ENCODE measurements at places on chromosomes 7 and 10.
A peak's percentile ranks its signal among the peaks of the same experiment; 100 is the strongest.

GRCh38 chr10:116879817-116880216 is 30.5 kb downstream of the ENO4 start:
- no peaks in the 10 kb centered on the region for H3K27me3 ChIP-seq
- no peaks in the 10 kb centered on the region for H3K36me3 ChIP-seq
- DNase-seq, result no peak
- H3K27ac ChIP-seq, result no peak overlapping the region

DNA sequence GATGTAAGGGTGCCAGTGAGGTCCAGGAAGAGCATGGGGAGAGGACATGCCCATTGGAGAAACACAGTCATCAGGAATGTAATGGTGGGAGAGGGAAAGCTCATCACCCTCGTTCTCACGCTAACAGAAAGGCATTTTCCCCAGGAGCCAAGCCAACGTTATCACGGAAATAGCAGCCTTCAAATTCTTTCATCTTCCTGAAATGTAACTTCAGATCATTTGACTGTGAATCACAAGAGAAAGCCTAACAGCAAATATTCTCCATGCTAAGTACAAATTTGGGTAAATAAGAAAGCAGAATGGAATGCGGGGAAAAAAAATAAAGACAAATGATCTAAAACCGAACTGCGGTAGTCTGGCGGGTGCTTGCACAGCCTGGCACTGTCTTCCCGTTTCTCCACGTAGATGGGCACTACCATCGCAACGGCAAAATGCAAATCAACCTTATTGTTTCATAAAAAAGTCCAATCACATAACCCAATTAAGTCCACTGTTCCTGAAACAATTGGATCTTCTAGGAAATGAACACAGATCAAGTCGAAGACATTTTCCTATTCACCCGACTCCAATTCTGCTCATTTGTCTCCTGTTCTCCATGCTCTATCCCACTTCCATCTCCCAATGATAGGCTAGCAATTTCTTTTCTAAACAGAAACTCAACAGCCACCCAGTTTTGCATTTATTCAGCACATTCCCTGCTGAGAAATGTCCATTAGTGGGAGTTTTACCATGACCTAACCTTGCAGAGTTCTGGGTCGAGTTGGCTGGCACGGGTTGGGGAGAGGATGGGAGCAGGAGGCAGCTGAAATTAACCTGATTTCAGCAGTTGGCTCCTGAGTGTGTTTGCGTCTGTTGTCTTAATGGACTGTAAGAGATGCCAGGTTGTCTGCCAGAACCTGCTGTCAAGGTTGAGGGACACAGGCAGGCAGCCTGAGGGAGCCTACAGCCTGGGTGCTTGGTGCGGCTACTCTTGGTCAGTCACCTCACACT is 74.6 kb upstream of the FRMD4A start:
- H3K36me3 ChIP-seq, result no peaks in the 10 kb centered on the region
- H3K4me3 ChIP-seq, result no peak overlapping the region
- H3K4me1 ChIP-seq, result peaks cover 14% of the 10 kb centered on the region
- DNase-seq, result peak; percentile 49

GRCh38 chr10:118809357-118810220 is 54.8 kb upstream of the CACUL1 start:
- H3K27ac ChIP-seq, result no peak overlapping the region
- H3K4me3 ChIP-seq, result no peak overlapping the region
- no peaks in the 10 kb centered on the region for H3K36me3 ChIP-seq

GRCh38 chr10:103610083-103610472 is 116.6 kb downstream of the NEURL1 start:
- H3K4me1 ChIP-seq, result peaks cover 12% of the 10 kb centered on the region
- peaks cover 61% of the 10 kb centered on the region for H3K36me3 ChIP-seq
- no peak for DNase-seq
- H3K27me3 ChIP-seq, result no peaks in the 10 kb centered on the region

GRCh38 chr7:42934291-42934690 is 2.1 kb downstream of the MRPL32 start:
- H3K36me3 ChIP-seq, result peaks cover 42% of the 10 kb centered on the region
- H3K27me3 ChIP-seq, result no peaks in the 10 kb centered on the region
- DNase-seq, result no peak
- no peak overlapping the region for H3K27ac ChIP-seq
- no peak overlapping the region for H3K4me3 ChIP-seq

- peak overlapping the region; percentile 86 for H3K4me3 ChIP-seq
- peaks cover 3% of the 10 kb centered on the region for H3K36me3 ChIP-seq
- DNase-seq, result no peak
- peaks cover 62% of the 10 kb centered on the region for H3K4me1 ChIP-seq
- no peaks in the 10 kb centered on the region for H3K27me3 ChIP-seq
Measured at GRCh38 chr7:1531979-1532455, 1.5 kb downstream of the MAFK start.

GRCh38 chr10:52807803-52808202 is 35.2 kb upstream of the MBL2 start:
- DNase-seq, result no peak
- no peak overlapping the region for H3K4me3 ChIP-seq
- no peaks in the 10 kb centered on the region for H3K36me3 ChIP-seq

GRCh38 chr7:90078921-90079320 is 75.3 kb upstream of the STEAP1 start:
- no peak for DNase-seq
- H3K27ac ChIP-seq, result no peak overlapping the region
- no peak overlapping the region for H3K4me3 ChIP-seq
- no peaks in the 10 kb centered on the region for H3K4me1 ChIP-seq
- no peaks in the 10 kb centered on the region for H3K36me3 ChIP-seq
- no peaks in the 10 kb centered on the region for H3K27me3 ChIP-seq

- no peaks in the 10 kb centered on the region for H3K36me3 ChIP-seq
- H3K4me1 ChIP-seq, result peaks cover 2% of the 10 kb centered on the region
- no peak overlapping the region for H3K27ac ChIP-seq
- H3K4me3 ChIP-seq, result no peak overlapping the region
Measured at GRCh38 chr7:129559564-129559963, 52.0 kb upstream of the NRF1 start.

DNA sequence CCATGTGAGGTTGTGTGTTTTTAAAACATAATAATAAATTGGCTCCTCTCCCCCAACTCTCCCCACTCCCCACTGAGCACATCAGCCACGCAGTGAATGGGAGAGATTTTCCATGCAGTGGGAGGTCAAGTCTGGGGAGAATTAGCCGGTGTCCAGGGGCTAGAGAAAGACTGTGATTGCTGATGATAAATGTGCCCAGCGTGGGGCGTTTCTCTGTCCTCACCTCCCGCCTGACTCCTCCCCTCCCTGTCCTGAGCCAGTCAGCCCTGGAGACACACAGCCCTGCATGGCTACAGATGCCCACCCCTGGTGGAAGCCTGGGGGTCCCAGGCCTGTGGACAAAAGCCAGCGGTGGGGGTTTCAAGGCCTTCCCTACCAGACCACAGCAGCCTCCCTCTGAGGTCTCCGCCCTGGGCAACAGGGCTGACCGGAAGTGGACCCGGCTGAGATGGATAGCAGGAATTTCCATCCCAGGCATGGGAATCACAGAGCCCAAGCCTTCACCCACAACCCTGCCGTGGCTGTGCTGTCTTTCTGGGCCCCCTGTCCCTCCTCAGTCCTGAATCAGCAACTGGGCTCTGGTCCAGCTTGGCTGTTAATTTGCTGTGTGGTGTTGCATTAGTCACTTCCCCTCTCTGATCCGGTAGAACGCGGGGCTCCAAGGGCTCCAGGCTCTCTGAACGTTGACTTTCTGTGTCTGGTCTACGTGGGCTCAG is 46.8 kb upstream of the SLC29A3 start:
- peaks cover 9% of the 10 kb centered on the region for H3K4me1 ChIP-seq
- H3K27ac ChIP-seq, result no peak overlapping the region

- H3K4me1 ChIP-seq, result no peaks in the 10 kb centered on the region
- H3K27ac ChIP-seq, result no peak overlapping the region
- DNase-seq, result no peak
- no peak overlapping the region for H3K4me3 ChIP-seq
Measured at GRCh38 chr7:38309555-38309954, 36.1 kb upstream of the TARP start.

- no peaks in the 10 kb centered on the region for H3K4me1 ChIP-seq
- H3K27ac ChIP-seq, result no peak overlapping the region
- no peak for DNase-seq
Measured at GRCh38 chr10:104387130-104387888, 33.7 kb downstream of the CFAP58 start.

GRCh38 chr7:119996634-119997033 is 276.3 kb upstream of the KCND2 start:
- H3K27me3 ChIP-seq, result no peaks in the 10 kb centered on the region
- no peak overlapping the region for H3K4me3 ChIP-seq
- no peaks in the 10 kb centered on the region for H3K36me3 ChIP-seq

DNA sequence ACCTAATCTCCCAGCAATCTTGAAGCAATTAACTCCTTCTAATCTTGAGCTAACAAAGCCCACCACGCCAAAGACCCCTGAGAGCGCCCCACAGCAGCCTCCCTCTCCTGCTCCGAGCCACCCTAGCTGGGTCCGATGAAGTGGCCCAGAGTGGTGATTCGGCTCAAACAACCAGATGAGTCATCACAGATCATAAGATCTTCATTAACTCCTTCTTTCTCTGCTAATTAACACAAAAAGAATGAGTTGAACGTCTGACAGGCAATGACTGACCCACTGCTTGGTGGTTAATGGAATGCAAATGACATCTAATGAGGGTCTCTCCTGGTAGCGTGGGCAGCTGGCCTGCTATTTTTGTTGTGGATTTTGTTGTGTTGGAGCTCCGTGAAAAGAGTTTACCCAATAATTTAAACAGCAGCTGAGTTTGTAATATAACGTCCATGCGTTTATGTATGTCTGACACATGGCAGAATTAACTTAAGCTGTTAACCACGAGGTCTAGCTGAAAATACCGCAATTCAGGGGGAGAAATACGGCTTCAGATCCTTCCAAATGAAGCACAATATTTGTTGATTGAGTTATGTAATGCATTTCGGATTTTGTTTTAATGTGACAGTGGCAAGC is 161.4 kb downstream of the RAB11FIP2 start:
- H3K27me3 ChIP-seq, result peaks cover 4% of the 10 kb centered on the region
- H3K4me1 ChIP-seq, result no peaks in the 10 kb centered on the region
- H3K27ac ChIP-seq, result no peak overlapping the region
- no peak for DNase-seq
- no peak overlapping the region for H3K4me3 ChIP-seq

GRCh38 chr10:64952042-64952441 is 1430.8 kb downstream of the REEP3 start:
- no peaks in the 10 kb centered on the region for H3K27me3 ChIP-seq
- no peak for DNase-seq
- H3K4me1 ChIP-seq, result no peaks in the 10 kb centered on the region
- H3K4me3 ChIP-seq, result no peak overlapping the region
- no peaks in the 10 kb centered on the region for H3K36me3 ChIP-seq

DNA sequence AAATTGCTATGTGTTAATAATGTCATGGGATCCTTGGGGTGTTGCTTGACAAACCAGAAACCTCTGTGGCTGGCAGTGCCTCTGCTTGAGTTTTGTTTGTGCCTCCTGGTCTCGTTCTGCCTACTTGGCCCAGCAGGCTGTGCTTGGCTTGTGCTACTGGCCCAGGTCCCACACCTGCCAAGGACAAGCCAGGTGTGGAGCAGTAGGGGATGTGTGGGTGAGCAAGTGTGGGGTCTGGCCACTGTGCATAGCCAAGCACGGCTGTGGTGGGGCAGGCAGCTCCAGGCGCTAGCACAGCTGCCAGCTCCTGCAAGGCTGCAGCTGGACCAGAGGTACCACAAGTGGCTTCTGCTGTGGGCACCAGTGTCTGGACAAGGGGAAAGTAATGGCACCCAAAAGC is 149.6 kb upstream of the HGF start:
- no peaks in the 10 kb centered on the region for H3K4me1 ChIP-seq
- H3K27me3 ChIP-seq, result no peaks in the 10 kb centered on the region
- no peak for DNase-seq
- no peaks in the 10 kb centered on the region for H3K36me3 ChIP-seq
- no peak overlapping the region for H3K27ac ChIP-seq

GRCh38 chr10:104096692-104097091 is 11.0 kb upstream of the COL17A1 start:
- no peaks in the 10 kb centered on the region for H3K36me3 ChIP-seq
- no peaks in the 10 kb centered on the region for H3K27me3 ChIP-seq
- no peak for DNase-seq
- H3K27ac ChIP-seq, result no peak overlapping the region
- no peak overlapping the region for H3K4me3 ChIP-seq

- no peak for DNase-seq
- H3K4me3 ChIP-seq, result no peak overlapping the region
- no peak overlapping the region for H3K27ac ChIP-seq
- H3K27me3 ChIP-seq, result peaks cover 50% of the 10 kb centered on the region
- H3K36me3 ChIP-seq, result no peaks in the 10 kb centered on the region
Measured at GRCh38 chr7:285731-286130, 4.2 kb upstream of the FOXL3 start.

GRCh38 chr7:88046839-88047573 is 113.0 kb downstream of the ADAM22 start:
- H3K4me1 ChIP-seq, result no peaks in the 10 kb centered on the region
- DNase-seq, result no peak
- no peaks in the 10 kb centered on the region for H3K36me3 ChIP-seq
- no peak overlapping the region for H3K4me3 ChIP-seq

GRCh38 chr7:1552200-1552599 is 3.8 kb downstream of the TMEM184A start:
- no peak overlapping the region for H3K27ac ChIP-seq
- H3K27me3 ChIP-seq, result no peaks in the 10 kb centered on the region
- peak; percentile 8 for DNase-seq
- H3K36me3 ChIP-seq, result peaks cover 36% of the 10 kb centered on the region
- no peak overlapping the region for H3K4me3 ChIP-seq
- peaks cover 25% of the 10 kb centered on the region for H3K4me1 ChIP-seq

DNA sequence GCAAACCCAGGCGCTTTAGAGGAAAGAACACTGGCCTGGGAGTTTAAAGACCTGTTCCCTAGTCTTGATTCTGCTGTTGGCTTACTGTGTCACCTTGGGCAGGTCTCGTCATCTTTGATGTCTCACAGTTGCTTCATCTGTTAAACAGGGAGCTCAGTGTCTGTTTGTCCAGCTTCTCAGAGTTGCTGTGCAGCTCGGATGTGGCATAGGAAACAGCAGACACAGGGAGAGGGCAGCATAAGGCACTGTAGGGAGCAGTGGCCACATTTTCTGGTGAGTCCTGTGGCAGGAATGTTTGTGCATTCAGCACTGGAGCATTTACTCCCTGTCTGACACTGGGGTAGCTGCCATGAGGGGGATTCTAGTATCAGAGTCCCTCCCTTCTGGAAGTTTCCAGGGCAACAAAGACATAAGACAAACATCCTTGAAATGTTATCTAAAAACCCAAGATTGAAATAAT is 2.0 kb downstream of the REPIN1 start:
- peaks cover 30% of the 10 kb centered on the region for H3K4me1 ChIP-seq
- DNase-seq, result peak; percentile 80
- H3K27me3 ChIP-seq, result no peaks in the 10 kb centered on the region
- no peak overlapping the region for H3K4me3 ChIP-seq
- peaks cover 22% of the 10 kb centered on the region for H3K36me3 ChIP-seq

GRCh38 chr10:26911811-26912461 is 51.2 kb upstream of the ABI1 start:
- DNase-seq, result no peak
- H3K4me3 ChIP-seq, result no peak overlapping the region
- H3K4me1 ChIP-seq, result no peaks in the 10 kb centered on the region
- H3K27ac ChIP-seq, result no peak overlapping the region

- peaks cover 13% of the 10 kb centered on the region for H3K4me1 ChIP-seq
- no peak overlapping the region for H3K27ac ChIP-seq
- no peak for DNase-seq
- H3K27me3 ChIP-seq, result no peaks in the 10 kb centered on the region
- H3K4me3 ChIP-seq, result no peak overlapping the region
Measured at GRCh38 chr7:128948312-128948973, 10.7 kb downstream of the IRF5 start.

- H3K27ac ChIP-seq, result peak overlapping the region; percentile 69
- H3K36me3 ChIP-seq, result no peaks in the 10 kb centered on the region
- H3K27me3 ChIP-seq, result no peaks in the 10 kb centered on the region
- peaks cover 2% of the 10 kb centered on the region for H3K4me1 ChIP-seq
Measured at GRCh38 chr7:96314402-96315124, 7.3 kb downstream of the SLC25A13 start.

- DNase-seq, result no peak
- peaks cover 71% of the 10 kb centered on the region for H3K36me3 ChIP-seq
- peaks cover 32% of the 10 kb centered on the region for H3K4me1 ChIP-seq
Measured at GRCh38 chr10:77820349-77820748, 106.2 kb downstream of the DLG5 start.

Measured in mesenchymal stem cell (in vitro differentiated cells and primary cell).